ENCODE measurements at places on chromosomes 1 and 21.

GRCh38 chr21:28540514-28540913, 452.2 kb downstream of the LTN1 start:
- no peak for DNase-seq

- no peak for DNase-seq
These were observed 145.7 kb downstream of the CLIC6 start for GRCh38 chr21:34814529-34814951.

DNA sequence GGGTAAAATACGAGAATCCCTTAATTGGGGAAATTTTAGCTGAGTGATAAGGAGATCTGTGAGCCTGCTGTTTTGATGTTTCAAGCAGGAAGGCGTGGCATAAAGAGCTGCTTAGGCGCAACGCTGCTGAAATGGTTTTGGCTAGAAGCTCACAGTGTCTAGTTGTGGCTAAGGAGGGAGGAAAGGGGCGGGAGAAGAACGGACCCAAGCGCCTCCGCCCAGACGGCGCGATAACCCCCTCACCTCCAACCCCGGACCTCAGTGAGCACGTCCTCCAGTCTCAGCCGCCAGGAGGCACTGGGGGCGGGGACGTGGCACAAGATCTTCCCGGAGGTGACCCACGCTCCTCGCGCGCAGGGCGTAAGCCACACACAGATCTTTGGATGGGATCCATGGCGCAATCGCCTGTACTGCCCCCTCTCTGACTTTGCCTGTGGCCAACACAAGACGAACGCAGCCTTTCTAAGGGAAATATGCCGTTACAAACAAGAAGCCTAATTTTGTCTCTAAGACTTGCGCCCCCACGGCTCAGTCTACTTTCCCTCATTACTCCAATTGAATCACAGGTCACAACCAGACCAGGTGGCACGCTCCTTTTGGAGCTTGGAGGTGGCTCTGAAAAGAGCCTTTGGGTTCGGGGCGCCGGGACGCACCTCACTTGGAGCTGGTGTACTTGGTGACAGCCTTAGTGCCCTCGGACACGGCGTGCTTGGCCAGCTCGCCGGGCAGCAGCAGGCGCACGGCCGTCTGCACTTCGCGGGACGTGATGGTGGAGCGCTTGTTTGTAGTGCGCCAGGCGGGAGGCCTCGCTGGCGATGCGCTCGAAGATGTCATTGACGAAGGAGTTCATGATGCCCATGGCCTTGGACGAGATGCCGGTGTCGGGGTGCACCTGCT, 23.4 kb upstream of the RNF187 start:
- DNase-seq = peak; percentile 70

DNA sequence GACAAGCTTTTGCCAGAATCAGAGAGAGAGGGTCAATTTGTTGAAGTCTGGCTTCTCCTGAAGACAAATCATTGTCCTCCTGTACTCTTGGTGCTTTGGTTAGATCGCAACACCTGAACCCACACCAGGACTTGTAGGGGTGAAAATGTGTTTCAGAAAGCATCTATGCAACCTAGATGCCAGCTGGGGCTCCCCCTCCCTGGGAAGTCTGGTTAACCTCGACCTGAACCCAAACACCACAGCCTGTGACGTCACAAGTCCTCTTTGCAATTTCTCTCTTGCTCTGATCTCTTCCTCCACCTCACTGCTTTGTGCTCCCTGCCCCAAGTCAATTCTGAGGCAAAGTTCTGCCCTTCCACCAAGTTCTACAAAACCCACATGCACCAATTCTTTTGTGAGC, 42.8 kb upstream of the USP24 start:
- peak; percentile 69 for DNase-seq

DNA sequence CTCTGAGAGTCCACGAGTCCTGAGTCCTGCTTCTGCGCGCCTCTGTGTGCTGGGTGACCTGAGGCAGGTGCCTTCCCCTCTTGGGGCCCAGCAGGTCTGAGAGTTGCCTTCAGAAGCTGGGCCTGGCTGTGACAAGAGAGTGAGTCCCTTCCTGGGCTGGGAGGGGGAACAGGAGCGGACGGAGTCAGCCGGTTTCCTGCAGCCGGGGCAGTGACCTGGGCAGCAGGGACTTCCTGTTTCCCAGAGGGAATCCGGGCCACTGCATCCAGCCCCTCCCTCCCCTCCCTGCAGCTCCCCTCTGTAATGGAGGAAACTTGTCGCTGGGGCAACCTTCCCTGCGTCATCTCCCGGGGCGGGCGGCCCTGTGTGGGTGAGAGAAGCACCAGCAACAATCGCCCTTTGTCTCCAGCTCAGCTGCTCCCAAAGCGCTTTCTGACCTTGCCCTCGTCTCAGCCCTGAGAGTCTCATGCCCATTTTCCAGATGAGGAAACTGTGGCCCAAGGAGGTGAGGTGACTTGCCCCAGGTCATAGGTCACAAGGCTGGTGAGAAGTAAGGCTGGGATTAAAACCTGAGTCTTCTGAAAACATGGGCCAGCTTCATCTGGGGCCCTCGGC, 61.1 kb downstream of the SDC3 start:
- no peak for DNase-seq

DNA sequence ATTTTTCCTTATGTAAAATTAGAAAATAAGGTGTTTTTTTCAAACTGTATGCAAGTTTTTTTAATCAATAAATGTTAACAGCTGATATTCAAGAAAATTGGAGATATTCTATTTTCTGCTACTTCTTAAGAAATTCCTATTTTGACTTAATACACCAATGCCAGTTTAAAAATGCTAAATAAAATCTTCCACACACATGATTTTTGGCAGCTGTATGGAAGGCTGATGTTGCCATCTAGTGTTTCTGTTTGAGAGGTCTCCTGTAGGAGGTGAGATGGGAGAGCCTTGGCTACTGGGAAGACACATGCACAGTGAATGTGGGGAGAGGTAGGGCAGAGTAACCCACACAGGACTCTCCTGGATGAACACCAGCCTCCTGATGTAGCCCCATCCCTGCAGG, 29.2 kb upstream of the OR2B11 start:
- peak; percentile 64 for DNase-seq

GRCh38 chr1:154945962-154946850, 9.7 kb upstream of the PMVK start:
- DNase-seq = no peak

DNA sequence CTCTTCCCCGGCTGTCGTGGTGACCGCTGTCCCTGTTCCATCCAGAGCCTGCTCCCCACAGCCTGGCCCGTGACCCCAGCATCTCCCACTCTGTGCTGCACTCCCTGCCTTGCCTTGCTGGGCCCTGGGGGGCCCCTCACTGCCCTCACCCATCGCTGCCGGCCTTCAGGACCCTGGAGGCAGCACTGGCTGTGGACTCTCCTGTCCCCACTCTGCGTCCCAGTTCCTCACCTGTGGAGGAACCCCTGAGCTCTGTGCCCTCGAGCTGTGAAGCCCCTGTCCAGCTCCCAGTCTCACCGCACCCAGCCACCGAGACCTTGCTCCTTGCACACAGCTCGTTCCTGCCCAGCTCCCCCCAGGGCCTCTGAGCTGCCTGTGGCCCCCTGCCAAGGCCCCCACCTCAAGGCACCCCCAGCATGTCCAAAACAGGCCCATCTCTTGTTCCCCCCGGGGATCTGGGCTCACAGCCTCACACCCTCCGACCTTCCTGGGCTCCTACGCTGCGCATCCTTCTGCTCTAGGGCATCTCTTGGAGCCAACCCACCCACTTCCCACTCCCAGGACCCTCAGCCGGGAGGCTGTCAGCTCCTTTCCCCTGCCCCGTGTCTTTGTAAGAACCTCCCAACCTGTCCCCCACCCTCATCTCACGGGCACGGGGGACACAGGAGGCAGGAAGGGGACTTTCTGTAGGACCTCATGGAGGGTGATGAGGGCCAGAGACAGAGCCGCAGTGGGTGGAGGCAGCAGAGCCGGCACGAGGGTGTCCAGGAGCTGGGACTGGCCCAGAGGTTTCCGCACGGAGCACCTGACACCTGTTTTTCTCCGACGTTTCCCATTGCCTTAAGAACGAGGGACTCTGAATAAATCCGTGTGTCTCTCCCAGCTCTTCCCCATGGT, 109.3 kb downstream of the WDR4 start:
- DNase-seq = no peak

GRCh38 chr21:31720330-31720729, 11.6 kb downstream of the SCAF4 start:
- no peak for DNase-seq

DNA sequence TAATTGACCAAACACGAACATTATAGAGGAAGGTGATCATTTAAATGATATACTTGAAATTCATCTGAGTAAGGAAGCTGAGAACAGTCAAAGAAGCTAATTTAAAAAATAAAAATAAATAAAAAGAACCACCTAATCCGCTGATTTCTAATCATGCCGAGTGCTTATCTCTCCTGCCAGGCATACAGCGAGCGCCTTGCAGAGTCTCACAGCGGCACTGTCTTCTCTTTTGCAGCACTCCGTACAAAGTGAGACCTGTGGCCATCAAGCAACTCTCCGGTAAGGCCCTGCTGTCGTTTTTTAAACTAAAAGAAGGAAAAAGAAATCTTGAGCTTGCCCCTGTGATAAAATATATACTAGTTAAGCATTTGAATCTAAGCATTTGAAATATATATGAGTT, 45.3 kb downstream of the PDE9A start:
- no peak for DNase-seq

GRCh38 chr1:204641936-204642335, 43.6 kb downstream of the LRRN2 start:
- no peak for DNase-seq

DNA sequence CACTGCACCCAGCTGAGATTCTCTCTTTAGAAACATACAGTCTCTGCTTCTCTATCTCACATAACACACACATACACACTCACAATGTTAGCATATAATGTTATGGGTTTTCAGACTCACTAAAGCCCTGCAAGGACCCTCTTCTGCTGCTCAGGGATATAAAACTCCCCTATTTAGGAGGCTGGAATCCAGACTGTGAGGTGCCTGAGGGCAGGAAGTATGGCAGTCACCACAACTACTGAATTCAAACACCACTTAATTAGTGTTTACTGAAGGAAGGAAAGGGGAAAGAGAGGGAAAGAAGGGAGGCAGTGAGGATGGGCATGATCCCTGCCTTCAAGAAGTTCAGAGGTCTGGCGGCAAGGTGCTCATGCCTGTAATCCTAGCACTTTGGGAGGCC, 7.8 kb upstream of the CDK18 start:
- DNase-seq = no peak

DNA sequence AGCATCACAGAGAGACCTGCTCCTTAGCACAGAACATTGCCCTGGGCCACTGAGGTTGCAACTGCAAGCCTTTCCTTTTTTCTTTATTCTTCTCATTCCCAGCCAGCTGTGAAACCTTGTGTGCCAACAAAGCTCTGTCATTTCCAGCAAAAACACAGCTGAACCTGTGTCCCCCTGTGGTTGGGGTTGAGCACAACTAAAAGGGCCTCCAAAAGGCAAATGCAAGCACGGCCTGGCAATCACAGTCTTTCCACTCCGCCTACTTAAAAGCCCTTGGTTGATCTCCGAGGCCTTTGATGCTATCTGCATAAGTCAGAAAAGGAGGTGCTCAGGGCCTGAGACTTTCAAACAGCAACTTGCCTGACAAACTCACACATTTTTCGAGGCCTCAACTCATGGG, 32.7 kb downstream of the SUSD4 start:
- DNase-seq = no peak

DNA sequence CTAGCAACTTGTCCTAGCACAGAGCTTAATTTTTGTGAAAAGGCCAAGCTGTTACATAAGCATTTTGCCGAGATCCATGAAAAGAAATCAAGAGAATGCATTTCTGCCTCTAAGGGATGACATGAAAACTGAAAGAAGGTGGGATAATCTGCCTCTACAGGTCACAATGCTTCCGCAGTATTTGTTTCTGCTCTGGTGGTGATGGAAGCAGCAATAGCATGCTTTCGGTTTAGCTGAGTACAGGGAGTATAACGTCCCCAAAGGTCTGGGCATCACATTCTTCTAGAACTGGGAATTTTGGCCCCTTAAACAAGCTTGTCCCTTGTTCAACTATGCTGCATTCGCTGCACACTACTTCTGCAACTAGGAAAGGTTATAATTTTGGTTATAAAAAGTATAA, 14.4 kb upstream of the MAGI3 start:
- no peak for DNase-seq

DNA sequence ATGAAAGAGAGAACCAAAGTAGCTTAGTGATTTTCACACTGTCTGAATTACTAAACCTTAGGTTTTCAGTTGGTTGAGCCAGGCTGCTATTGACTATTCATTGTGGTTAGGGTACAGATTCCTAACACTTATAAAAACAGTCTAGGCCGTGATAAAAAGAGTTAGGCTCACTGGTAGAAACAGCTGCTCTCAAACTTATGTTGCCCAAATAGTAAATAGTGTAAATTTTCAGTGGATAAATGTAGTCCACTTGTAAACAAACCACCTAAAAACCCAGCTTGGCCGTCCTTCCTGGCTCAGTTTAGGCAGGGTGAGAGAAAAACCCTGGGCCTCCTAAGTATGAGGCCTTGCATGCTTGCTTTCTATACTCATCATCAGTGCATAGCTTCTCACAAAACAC, 34.9 kb downstream of the ARID1A start:
- DNase-seq = no peak

DNA sequence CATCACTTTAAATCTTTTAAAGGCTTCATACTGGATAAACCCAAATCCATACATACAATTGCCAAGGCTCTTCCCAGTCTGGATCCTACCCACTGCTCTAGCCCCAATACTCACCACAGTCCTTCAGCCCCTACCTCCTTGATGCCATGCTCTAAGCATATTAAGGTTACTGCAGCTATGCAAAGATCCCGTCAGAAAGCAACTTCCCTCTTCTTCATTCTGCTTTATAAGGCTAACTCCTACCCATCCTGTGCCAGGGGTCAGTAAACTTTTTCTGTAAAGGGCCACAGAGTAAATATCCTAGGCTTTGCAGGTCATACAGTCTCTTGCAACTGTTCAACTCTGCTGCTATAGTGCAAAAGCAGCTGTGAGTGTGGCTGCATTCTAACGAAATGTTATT, 34.3 kb upstream of the MTF1 start:
- DNase-seq = no peak

- no peak for DNase-seq
These were observed 463.5 kb downstream of the SMYD3 start for GRCh38 chr1:246043556-246043955.

DNA sequence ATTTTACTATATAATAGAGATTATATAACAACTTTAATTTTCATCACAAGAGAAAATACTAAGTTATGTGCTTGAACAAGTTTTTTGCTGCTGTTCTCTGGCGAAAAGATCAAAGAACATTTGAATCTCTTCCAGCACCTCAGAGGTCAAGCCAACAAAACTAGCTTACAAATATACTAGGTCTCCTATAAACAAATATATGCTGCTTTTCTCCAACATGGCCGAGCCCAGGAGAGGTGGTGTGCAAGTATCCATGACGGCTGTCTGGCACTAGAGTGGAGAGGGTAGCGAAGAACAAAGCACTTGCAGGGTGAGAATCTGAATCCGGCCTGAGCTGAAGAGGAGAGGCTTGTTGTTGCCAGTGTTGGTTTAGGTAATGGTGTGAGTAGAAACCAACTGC, 7.5 kb upstream of the FMO3 start:
- DNase-seq = no peak

All from CD4-positive, alpha-beta T cell treated with Interleukin-10 for 1 hour (primary cell).